ENCODE measurements at places on chromosomes 2 and 18.

GRCh38 chr2:171574149-171574795 lies 52.0 kb downstream of the CYBRD1 start:
- DNase-seq, result peak; percentile 66

DNA sequence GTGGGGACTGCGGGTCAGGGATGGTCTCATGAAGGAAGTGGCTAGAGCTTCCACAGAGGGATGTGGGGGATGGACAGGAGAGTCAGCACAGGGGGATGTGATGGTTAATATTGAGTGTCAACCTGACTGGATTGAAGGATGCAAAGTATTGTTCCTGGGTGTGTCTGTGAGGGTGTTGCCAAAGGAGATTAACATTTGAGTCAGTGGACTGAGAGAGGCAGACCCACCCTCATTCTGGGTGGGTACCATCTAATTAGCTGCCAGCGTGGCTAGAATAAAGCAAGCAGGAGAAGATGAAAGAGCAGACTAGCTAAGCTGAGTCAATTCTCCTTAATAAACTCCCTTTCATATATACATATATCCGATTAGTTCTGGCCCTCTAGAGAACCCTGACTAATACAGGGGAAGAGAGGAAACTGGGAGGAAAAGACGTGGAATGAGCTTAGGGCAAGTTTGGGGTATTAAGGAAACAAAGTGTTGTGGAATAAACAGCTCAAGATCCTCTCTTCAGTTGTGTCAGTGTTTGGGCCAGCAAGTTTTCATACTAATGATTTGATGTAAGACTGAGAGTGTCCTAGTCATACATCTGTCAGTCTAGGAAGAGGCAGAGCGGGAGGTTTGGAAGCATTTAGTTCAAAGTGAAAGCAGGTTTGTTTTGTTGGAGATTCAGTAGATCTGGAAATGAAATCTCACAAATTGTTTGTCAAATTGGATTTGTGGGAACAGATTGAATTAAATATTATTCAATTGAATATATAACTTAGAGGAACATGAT lies 135.2 kb upstream of the NT5C1B start:
- no peak for DNase-seq

DNA sequence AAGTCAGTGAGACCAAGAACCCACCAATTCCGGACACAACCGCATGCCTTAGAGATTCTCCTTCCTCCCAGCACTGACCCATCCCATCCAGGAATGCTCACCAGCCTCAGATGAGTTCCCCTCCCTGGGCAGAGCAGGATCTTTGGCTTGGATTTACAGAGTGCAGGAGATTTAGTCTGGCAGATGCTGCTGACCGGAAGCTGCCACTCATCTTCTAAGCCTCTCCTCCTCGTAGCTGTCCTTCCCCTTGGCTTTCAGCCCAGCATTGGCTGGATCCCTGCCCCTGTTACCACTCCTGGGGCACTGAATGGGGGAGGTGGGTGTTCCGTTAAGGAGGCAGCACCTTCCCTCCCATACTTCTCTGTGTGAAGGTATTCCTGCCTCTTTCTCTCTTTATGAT lies 53.2 kb downstream of the VWA3B start:
- DNase-seq, result no peak

GRCh38 chr2:9240745-9241144 lies 34.1 kb downstream of the ASAP2 start:
- no peak for DNase-seq

GRCh38 chr18:54255141-54255540 lies 14.2 kb upstream of the POLI start:
- DNase-seq, result no peak

DNA sequence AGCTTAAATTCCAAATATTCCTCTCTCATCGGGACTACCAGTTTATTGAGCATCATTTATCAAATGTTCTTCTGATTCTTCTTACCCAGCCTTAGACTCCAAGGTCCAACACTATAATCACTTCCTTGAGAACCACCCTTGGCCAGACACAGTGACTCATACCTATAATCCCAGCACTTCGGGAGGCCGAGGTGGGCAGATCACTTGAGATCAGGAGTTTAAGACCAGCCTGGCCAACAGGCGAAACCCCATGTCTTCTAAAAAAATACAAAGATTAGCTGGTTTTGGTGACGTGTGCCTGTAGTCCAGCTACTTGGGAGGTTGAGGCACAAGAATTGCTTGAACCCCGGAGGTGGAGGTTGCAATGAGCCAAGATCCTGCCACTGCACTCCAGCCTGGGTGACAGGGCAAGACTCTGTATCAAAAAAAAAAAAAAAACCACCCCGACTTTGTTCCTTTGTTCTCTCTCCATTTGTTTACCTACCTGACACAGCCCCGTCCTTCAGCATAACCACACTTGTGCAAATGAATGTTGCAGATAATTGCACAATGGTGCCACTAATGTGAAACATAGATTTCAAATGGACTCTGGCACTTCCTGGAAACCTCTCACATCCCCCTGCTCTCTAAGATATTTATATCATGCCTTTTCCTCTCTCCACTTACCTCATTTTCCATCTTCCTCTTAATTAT lies 38.9 kb upstream of the LPIN2 start:
- no peak for DNase-seq

DNA sequence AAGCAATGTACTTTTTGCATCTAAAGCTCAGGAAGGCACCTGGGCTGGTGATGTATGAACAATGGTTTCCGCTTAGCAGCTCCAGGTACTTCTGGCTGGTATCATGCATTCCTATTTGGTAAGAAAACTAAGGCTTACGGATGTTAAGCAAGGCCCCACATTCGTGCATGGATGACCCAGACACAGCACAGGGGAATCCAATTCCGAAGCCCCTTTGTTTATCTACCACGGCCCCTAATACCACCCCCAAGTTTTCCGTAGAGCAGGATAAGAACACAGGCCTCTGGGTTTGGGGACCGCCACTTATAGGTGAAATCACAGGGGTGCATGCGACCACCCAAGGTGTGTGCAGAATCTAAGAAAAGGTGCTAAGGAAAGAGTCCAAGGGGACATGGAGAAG lies 192.1 kb upstream of the ID2 start:
- no peak for DNase-seq

- peak; percentile 18 for DNase-seq
These were observed 807 bp upstream of the NEU4 start for GRCh38 chr2:241808051-241808720.

- DNase-seq, result no peak
These were observed 150.2 kb upstream of the NFATC1 start for GRCh38 chr18:79245517-79246001.

GRCh38 chr2:138395565-138396306 lies 105.8 kb upstream of the SPOPL start:
- DNase-seq, result peak; percentile 28

GRCh38 chr2:112182581-112183034 lies 44.4 kb downstream of the FBLN7 start:
- no peak for DNase-seq

- no peak for DNase-seq
These were observed 24.4 kb upstream of the GPR39 start for GRCh38 chr2:132392221-132392620.

DNA sequence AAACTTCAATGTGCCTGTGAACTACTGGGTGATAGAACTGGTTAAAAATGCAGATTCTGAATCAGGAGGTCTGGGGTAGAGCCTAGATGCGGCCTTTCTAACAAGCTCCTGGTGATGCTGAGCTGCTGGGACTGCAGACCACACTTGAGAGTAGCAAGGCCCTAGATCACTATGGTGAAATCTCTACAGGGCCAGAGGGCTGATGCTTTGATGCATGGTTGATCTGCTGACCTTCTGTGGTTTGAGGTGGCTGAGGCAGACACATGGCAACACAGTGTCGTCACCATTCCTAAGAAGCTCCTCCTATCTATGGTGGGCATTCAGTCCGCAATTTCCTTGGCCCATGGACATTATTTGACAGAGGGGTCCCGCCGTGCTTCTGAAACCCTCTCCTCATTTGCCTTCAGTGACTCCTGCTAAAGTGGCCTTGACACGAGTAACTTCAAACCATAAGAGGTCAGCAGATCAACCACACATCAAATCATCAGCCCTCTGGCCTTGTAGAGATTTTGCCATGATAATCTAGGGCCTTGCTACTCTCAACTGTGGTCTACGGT lies 19.8 kb downstream of the CCDC68 start:
- DNase-seq, result no peak
